ENCODE measurements at places on chromosomes 7 and 10.

DNA sequence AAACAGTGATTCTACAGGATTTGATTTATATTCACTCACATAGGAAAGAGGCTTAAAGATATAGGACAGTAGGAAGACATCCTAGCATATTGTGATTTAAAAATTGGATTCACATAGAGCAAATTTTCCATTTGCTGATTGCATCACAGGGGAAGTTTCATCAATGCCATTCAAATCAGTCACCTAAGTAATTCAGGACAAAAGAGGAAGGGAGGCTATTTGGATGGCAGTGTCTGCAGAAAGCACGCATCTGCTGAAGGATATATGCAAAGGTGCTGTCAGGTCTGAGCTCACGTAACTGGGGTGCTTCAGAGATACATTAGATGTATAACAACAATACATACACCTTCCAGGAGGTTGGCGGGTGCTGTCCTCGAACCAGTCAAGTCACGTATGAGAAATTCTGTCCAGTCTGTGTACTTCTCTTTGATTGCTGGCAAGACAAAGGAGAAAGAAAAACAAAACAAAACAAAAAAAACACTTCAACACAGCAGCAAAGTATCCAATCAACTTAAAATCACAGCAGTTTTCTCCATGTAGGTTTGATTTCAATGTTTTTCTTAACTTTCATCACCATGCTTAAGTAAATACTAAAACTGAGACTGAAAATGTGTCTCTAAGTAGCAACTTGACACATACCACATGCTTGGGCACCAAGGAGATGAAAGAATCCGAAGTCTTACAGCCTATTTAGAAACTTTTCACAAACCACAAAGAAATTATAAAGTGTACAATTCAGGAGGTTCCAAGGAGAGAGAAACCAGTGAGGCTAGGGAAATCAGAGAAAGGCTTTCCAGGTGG is 125.1 kb downstream of the SFMBT2 start:
- no peak for DNase-seq

- DNase-seq = no peak
These were observed 54.3 kb downstream of the INSYN2A start for GRCh38 chr10:127142136-127142535.

GRCh38 chr7:82760074-82760473 is 316.5 kb upstream of the CACNA2D1 start:
- no peak for DNase-seq

GRCh38 chr7:119903085-119903484 is 369.9 kb upstream of the KCND2 start:
- DNase-seq = no peak

- no peak for DNase-seq
These were observed 10.4 kb downstream of the ABLIM1 start for GRCh38 chr10:114647545-114648138.

- DNase-seq = peak; percentile 60
These were observed 52.8 kb downstream of the HHEX start for GRCh38 chr10:92742331-92743228.

GRCh38 chr10:73095481-73096021 is 1.1 kb downstream of the P4HA1 start:
- peak; percentile 74 for DNase-seq

DNA sequence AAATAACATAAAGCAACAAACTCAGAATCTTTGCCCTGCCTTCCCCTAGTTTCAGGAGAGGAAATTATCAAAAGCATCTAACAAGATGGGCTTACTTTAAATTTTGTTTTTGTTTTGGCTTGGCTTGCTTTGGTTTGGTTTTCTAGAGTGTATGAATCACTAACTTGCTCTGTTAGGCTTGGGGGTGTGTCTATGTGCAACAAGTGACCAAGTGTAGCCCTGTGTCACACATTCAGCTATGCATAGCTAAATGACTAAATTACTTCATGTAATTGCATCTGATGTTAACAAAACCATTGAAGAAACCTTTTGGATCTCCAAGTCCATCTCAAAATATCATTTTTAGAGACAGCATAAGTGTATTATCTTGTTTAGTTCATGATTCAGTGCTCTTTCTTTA is 251.0 kb downstream of the TFEC start:
- DNase-seq = no peak

- no peak for DNase-seq
These were observed 42.6 kb downstream of the OTUD1 start for GRCh38 chr10:23481363-23481961.

GRCh38 chr10:33010132-33011037 is 52.4 kb upstream of the ITGB1 start:
- peak; percentile 77 for DNase-seq

- DNase-seq = no peak
These were observed 114.0 kb upstream of the HGF start for GRCh38 chr7:81883801-81884393.

- DNase-seq = no peak
These were observed 20.8 kb upstream of the VOPP1 start for GRCh38 chr7:55593172-55593514.

DNA sequence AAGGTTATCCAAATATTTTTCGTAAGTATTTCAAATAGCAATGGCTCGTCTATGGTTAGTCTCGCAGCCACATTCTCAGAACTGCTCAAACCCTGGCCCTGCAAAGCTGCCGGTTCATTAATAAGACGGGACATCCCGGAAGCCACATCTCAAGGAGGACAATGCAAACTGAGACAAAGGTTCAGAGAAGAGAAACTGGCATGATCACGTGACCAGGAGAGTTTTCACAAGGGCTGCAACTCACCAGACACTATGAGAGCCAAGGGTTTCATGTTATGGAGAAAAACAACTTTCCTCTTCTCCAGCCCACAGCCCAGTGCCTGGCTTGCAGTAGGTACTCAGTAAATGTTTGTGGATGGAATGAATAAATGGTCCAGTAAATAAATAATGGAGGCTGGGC is 5.0 kb upstream of the HSPA12A start:
- no peak for DNase-seq

DNA sequence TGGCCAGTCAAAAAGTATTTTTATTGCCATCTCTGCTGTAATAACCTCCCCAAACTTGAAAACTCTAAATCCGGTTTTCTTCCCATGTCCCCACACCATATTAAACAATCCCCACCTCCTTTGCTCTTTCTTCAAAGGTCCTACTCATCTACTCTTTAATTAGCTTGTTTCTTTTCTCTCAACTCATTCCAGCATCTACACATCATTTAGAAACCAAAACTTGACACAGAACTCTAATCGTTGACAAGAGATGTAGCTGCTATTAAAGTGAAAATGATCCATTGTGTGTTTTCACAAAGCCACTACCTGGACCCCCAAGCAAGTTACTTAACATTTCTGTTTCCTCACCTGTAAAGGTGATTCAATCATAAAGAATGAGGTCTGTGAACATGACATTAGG is 436.3 kb upstream of the NPVF start:
- no peak for DNase-seq

DNA sequence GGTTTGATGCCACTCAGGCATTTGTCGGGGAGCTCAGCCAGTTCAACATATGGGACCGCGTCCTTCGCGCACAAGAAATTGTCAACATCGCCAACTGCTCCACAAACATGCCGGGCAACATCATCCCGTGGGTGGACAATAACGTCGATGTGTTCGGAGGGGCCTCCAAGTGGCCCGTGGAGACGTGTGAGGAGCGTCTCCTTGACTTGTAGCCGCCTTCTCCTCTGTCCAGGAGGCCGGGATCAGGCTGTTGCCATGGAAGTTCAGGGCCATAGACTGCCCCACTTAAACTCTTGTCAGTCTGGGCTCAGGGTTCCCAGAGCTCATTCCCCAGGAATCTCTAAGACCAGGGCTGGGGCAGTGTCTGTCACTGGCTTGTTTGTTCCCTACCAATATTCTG is 11.3 kb downstream of the NPTX2 start:
- DNase-seq = no peak

- DNase-seq = no peak
These were observed 249.5 kb downstream of the RPS24 start for GRCh38 chr10:78283069-78283682.

DNA sequence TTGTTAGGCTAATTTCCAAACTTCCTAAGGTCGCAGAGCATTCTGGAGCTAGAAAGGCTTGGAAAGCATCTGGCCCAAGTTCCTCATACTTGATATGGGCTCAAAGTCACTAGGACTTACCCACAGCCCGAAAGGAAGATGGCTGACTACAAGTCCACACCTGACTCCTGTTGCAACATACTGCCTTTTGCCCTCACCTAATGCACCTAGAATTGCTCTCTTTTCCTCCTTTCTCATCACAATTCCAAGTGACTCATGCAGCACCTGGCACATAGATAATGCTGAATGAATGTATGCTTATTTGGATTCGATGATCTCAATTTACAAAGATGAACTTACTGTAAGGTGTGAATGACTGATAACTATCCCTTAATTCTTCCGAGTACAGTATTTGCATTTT is 131.5 kb downstream of the SORBS1 start:
- DNase-seq = no peak

GRCh38 chr10:70067586-70067985 is 14.9 kb downstream of the MACROH2A2 start:
- no peak for DNase-seq

DNA sequence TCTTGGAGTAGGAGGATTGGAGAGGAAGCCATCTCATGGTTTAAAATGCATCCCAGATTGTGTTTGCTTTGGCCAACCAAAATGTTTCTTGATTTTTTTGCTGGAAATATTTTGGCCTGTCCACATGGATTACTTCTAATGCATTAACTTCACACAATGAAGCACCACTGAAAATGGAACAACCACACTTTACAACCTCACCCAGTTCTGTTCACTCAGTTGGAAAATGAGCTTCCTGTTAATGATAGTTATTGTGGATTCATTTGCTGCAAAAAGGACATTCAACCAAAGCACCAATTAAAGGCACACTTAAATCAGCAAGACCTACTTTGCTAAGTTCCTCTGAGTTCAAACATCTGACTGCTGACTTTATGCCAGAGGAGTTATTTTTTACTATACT is 11.3 kb upstream of the A1CF start:
- no peak for DNase-seq

DNA sequence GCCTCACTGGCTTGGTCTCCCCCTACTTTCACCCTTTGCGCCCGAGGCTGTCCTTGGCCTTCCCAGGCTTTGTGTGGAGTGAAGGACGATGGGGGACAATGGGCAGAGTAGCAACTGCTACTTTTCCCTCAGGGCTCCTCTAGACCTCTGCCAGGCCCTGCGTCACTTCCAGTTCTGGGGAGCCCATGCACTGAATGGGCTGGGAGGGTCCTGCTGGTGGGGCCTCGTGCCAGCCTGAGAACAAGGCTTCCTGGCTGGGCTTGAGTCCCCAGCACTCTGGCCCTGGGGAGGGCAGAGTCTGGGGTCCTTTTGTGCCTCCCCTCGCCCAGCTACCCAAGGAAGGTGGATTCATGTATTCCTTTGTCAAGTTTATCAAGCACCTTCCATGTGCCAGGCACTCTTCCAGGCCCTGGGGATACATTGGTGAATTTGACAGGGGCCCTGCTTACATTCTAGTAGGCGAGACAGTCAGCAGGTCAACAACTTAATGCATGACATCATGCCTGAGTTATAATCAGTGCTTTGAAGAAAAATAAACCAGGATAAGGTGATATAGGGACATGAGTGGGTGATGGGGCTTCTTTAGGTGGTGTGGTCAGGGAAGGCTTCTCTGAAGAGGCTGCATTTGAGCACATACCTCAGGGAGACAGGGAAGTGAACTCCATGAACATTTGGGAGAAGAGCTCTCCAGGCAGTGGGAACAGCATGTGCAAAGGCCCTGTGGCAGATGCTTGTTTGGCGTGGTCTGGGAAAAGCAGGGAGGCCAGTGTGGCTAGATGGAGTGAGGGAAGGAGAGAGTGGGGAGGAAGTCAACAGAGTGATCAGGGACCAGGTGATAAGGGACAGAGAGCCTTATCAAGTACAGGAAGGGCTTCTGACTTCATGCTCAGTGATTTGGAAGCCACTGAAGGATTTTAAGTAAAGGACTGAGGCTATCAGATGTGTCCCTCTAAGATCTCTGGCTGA is 14.1 kb downstream of the ZMIZ1 start:
- DNase-seq = no peak

GRCh38 chr10:102975483-102976379 is 57.6 kb downstream of the CNNM2 start:
- no peak for DNase-seq

- DNase-seq = peak; percentile 19
These were observed 43.6 kb upstream of the R3HCC1L start for GRCh38 chr10:98090822-98091221.

DNA sequence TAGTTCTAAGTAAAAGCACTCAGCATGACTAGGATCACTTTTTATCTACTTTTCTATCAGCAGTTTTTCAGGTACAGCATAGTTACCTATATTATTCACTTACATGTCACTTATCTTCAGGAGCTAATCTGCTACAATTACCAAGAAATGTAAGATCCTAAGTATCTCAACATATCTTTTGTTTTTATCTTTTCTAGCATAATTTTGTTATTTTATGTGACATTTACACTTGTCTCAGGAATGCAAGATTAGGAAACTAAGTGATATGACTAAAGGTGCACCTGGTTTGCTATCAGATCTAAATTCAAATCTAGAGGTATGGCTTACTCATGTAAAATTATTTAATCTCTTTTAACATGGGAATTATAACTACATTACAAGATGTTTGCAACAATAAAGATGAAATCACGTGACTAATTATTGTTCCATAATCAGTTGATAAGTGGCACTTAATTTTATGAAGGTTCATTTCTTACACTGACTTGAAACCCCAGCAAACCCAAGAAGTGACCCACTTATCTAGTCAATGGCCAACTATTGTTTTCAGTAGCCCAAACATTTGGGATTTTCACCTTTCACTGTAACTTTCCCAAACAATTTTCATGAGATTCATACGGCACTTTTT is 390.3 kb upstream of the PCDH15 start:
- DNase-seq = no peak

- DNase-seq = peak; percentile 35
These were observed 100.4 kb downstream of the RGS10 start for GRCh38 chr10:119441921-119442757.

DNA sequence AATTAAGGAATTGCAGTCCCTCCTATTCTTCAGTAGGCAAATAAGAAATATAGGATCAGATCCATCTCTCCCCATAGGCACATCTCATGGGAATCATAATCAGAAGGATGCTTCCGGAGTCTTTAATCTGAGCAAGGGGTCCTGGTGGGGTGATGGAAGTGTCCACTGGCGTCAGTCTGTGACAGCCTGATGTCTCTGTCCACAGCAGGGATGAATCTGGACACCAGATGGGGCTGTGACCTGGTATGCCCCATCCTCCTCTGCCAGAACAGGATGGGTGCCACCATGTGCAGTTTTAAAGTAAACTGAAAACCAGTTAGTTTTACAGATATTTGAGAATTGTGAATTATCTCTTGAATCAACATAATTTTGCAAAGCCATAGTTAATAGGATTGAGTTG is 148.7 kb downstream of the C1GALT1 start:
- DNase-seq = no peak

DNA sequence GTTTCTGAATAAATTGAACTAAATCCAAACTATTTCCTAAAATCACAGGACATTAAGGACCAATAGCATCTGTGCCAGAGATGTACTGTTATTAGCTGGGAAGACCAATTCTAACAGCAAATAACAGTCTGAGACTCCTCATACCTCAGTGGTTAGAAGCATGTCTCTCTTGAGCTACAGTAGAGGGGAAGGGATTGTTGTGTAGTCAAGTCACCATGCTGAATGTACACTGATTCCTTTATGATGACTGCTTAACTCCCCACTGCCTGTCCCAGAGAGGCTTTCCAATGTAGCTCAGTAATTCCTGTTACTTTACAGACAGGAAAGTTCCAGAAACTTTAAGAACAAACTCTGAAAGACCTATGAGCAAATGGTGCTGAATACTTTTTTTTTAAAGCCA is 13.9 kb downstream of the MEST start:
- no peak for DNase-seq

Measured in Kasumi-1 (cell line).